CD8-positive, alpha-beta memory T cell (primary cell): ENCODE measurements at places on chromosomes 12 and 14. TPM values are rescaled to one million over a fixed set of nuclear protein-coding genes. Genes with fewer than 3 reads are reported as not detected.

The TSPAN19 gene
- total RNA-seq, result not detected

The MSRB3 gene
- not detected for total RNA-seq

The ACVRL1 gene
- total RNA-seq, result not detected

The CCDC198 gene
- total RNA-seq, result not detected

The INHBC gene
- total RNA-seq, result 0.11 TPM

The NUAK1 gene
- not detected for total RNA-seq

The ERGIC2 gene
- 127 TPM for total RNA-seq

The CCDC196 gene
- total RNA-seq, result not detected

The HNRNPC gene
- 1,158 TPM for total RNA-seq

- no peak for DNase-seq
Measured at GRCh38 chr12:26453246-26453645, 257.9 kb downstream of the SSPN start.

GRCh38 chr14:35695647-35696046, 113.4 kb downstream of the RALGAPA1 start:
- no peak for DNase-seq

GRCh38 chr14:24534286-24534685, 26.2 kb upstream of the CMA1 start:
- DNase-seq, result no peak

GRCh38 chr12:81627336-81628189, 131.6 kb downstream of the PPFIA2 start:
- DNase-seq, result no peak

DNA sequence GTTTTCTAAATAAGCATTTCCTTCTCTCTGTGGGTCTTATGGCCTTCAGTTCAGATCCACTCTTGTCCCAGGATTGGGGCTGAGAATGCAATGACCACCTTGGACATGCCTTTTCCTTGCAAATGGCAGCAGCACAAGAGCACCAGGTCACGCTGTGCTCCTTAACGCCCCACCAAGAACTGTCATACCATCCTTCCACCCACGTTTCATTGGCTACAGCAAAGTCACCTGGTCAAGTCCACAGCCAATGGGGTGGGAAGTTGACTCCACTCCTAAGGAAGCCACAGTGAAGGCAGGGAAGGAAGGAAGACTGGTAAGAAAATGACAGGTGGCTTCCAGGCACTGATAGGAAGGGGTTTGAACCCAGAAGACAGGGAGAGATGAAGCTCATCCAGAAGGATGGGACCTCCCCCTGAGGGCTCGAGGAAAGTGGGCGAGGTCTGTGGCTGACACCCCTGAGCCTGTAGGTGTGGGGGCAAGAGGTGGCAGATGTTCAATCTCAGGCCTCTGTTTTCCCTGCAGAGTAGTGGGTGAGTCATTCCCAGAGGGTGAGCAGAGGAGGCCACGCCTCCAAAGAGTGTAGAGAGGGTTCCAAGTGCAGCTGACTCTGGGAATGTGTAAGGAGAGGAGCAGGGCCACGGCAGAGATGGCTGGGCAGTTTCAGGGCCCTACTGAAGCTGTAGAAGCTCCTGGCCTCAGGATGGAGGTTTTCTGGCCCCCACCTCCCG, 113.5 kb upstream of the VRK1 start:
- no peak for DNase-seq

DNA sequence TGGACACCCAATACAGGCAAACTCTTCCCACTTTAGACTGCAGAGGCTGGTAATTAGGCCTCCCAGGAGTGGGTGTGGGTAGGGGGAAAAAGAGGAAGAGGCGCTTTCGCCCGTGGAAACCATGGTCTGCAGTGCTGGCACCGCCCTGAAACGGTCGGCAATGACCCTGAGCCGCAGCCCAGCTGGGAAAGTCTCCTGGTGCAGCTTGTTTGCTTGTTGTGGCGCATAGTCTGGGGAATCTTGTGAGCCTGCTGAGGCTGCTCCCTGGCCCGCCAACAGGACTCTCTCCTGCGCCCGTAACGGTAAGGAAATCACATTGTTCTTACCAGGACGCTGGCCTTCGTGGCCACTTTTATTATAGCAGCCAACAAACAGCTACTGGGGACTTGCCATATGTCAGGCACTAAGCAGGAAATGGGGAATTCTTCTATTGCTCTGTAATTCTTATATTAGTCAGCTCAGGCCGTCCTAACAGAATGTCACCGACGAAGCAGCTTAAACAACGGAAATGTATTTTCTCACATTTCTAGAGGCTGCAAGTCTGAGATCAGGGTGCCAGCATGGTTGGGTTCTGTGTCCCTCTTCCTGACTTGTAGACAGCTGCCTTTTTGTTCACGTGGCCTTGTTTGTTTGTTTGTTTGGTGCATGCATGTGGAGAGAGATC, 52.5 kb upstream of the RIN3 start:
- no peak for DNase-seq

DNA sequence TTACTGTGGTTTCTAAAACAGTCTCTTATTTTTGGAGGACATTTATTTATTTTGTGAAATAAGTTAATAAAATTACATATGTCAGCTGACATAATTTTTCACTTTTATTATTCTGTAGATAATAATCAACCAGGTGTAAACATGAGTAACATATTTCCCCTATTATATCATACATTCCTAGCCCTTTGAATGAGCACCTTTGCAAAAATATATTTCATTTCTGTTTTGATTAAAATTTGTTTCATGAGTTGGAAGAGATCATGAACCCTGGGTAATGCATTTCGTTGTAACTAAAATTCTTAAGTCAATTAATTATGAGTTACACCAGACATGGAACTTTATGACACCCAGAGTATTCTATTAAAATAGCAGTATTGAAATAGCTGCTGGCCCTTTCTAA, 56.3 kb downstream of the SLC16A7 start:
- no peak for DNase-seq

GRCh38 chr14:80872645-80873044, 68.9 kb downstream of the CEP128 start:
- DNase-seq, result no peak

DNA sequence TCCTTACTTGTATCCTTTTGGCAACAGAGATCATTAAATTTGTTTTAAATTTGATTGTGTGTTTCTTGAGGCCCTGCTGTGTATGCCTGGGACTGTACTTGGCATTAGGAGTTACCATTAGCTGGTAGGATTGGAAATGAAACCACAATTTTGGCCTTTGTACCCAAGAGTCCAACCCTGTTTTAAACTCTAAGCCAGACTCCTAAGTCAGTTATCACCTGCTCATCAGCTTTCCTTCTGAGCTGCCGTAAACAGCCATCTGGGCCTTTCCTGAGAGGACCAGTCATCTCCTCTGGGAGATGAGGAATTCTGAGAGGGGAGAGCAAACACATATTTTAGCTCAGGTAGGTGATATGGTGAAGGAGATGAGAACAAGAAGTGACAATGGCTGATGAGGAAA, 74.3 kb upstream of the SRSF5 start:
- no peak for DNase-seq

DNA sequence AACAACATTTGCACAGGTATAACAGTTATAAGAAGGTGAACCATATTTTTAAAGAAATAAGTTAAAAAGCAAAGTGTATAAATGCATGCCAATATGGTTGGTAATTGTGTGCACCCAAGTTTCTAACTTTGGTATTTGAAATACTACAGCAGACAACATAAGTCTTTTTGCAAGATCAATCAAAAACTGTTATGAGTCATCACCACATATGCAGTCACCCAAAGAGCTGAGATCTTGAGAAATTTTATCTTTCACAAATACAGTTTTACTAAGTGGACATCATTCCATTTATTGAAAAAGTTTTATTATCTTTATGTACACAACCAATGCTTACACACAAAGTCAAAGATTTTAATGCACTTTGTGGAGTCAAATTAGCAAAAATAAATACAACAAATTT, 7.0 kb upstream of the ACSS3 start:
- DNase-seq, result no peak

GRCh38 chr12:47984331-47984801, 19.9 kb downstream of the COL2A1 start:
- DNase-seq, result no peak

DNA sequence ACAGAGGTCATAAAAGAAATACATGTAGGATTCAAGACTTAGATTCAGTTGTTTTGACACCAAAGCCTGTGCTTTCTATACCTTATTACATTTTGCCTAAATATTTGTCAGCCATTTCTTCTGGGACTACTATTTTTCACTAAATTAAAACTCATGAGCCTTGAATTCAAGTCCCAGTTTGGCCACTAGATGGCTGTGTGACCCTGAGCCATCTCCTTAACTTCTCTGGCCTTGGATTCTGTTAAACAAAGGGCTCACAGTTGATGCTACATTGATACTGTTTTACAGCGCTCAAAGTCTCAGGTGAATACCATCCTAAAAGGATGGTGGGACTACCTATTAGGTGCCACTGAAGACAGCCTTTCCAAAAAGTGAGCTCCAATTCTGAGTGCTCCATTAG, 39.6 kb upstream of the CCDC198 start:
- no peak for DNase-seq

DNA sequence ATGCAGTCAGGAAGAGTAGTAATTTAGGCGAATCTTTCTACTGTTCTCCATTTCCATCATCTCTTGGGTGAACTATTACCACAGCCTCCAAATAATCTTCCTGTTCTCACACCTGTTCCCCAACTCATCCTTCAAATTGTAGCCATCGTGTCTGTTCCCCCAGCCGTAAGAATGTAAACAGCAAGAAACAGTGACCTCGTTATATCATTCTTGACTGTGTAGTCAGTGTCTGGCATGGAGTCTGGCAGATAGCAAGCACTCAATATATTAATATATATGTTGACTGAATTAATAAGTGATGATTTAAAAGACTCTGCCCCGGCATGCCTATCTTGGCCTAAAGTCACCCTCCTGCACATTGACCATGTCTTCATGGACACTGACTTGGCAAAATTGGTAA, 20.3 kb downstream of the PDE6H start:
- no peak for DNase-seq

GRCh38 chr12:94100211-94100627, 48.2 kb upstream of the PLXNC1 start:
- no peak for DNase-seq

DNA sequence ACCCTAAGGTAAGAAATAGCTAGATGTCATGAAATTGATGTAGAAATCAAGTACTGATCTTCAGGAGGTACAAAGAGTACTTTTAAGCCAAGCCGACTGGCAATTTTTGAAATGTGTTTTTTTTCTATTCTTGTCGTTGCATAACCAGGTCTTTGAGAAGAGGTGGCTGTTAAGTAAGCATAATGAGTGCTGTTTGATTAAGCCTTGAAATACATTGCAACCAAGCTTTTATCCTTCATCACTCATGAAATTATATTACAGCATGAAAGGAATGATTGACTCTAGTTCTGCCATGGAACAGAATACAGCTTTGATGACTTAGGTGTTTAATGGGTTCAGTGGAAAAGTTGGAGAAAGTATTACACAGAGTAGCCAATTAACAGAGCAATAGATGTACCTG, 1720.2 kb upstream of the SEL1L start:
- DNase-seq, result no peak

DNA sequence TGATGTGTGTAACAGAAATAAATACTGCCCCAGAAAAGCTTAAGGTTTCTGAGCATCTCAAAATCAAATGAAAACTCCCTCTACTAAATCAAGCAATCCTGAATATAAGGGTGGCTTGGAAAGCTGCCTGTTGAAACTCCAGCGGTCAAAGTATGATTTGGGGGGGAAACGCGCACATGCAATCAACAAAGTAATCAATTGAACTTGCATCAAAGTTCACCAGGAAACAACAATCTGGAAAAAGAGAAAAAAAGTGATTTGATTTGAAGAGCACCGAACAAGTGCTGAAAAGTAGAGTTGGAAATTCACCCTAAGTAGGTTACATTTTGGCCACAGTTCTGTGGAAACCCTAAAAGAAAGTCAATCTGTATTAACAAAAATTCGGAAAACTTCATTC, 700 bp downstream of the CNIH1 start:
- no peak for DNase-seq

- DNase-seq, result no peak
Measured at GRCh38 chr12:122871851-122872780, 23.8 kb downstream of the VPS37B start.

- peak; percentile 47 for DNase-seq
Measured at GRCh38 chr12:51323317-51323960, 535 bp downstream of the BIN2 start.

DNA sequence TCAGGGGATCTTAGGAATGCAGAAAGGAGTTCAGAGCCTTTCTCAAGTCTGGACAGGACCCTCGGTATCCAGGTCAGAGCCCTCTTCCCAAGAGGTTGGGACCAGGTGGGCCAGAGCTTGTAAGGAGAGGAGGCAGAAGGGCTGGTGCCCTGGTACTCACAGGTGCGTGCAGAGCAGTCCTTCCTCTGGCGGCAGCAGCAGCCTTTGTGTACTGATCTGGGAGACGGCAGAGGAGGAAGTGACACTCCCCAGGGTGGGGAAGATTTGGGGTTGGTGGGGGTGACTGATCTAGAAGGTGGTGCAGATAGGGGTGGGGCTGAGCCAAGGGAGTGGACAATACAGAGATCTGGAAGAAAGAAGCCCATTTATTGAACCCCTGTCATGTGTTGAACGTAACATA, at the start of gene ITGB7:
ITGB7 (minus strand) TSS at position 210 of the 400 bp plus-strand sequence. CDS start 6,808 bp downstream, outside the sequence.
- peak; percentile 47 for DNase-seq

- no peak for DNase-seq
Measured at GRCh38 chr12:103882861-103883596, 42.0 kb upstream of the NT5DC3 start.
